ENCODE measurements at places on chromosomes 11 and 22. TPM values are rescaled to one million over a fixed set of nuclear protein-coding genes. Genes with fewer than 3 reads are reported as not detected.

TP53I11 gene
- total RNA-seq: 27.4 TPM

DDX25 gene
- under 0.01 TPM for total RNA-seq

ZBTB3 gene
- total RNA-seq: 13.4 TPM

KCNJ4 gene
- total RNA-seq: not detected

MGAT3 gene
- total RNA-seq: 0.27 TPM

KRTAP5-10 gene
- total RNA-seq: not detected

CSF2RB gene
- 0.98 TPM for total RNA-seq

GAL3ST3 gene
- not detected for total RNA-seq

CALCA gene
- total RNA-seq: not detected

F2 gene
- not detected for total RNA-seq

PHF21A gene
- total RNA-seq: 24.0 TPM

OR52I1 gene
- not detected for total RNA-seq

Data from fibroblast of the aortic adventitia (primary cell).